Kidney capillary endothelial cell (primary cell): ENCODE measurements at places on chromosomes 11 and 22.

GRCh38 chr11:59923813-59924212 lies 14.4 kb upstream of the OOSP1 start:
- DNase-seq, result no peak

- DNase-seq, result no peak
Observed at GRCh38 chr22:44862281-44862680, 109.9 kb downstream of the ARHGAP8 start.

DNA sequence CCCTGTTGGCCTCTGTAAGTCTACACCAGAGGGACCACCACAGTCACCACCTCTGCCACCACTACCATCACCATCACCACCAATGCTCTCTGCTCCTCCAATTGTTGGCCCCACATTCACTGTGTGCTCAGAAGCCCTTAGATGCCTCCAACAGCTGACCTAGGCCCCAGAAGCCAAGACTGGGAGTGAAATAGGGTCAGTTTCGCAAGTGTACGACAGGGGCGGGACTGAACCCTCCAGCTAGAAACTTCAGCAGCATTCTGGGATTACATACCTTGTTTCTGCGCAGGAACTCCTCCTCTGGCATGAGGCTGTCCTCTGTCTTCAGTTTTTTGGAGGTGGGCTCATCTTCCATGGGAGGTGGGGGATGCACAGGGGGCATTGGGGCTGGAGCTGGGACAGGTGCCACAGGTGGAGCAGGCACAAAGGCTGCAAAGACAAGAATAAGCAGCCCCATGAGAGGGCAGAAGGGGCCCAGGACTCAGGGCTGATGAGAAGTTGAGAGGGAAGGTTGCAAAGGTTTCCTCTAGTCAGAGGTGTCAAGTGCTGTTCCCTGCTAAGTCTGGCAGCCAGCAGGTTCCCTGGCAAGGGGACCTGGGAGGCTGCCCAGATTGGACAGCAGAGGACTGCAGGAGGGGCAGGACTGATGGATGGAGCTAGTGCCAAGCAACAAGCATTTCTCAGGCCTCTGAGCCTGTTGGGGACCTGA lies 10.2 kb upstream of the TBC1D10A start:
- DNase-seq, result no peak

DNA sequence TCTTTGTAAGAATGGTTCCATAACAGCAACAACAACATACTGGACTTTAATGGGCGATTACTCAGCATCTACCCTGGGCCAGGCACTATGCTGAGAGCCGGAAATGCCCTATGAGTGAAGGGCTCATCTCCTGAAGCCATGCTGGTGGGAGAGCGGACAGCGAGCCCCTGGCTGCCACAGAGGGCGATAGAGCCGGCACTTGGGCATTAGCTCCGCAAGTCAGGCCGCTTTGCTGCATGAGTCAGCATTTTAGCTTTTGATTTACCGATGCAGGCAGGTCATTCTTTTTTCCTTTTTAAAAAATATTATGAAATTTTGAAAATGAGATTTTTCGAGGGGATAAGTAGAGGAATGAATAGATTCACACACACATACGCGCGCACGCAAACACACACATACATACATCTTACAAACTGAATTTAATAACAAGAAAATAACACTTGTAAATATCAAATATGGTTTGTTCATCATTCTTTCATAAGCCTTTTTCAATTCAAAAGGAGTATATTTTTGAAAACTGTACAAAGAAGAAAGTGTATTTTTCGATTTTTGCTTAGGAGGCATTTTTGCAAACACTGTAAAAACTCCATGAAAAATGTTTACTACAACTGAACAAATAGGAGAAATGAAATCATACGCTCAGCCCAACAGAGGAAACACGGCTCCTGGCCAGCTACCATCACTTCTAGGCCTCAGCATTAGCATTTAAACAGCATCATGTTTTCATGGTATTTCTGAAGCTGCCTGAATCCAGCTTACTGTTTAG lies 667.3 kb downstream of the OPCML start:
- DNase-seq, result no peak

DNA sequence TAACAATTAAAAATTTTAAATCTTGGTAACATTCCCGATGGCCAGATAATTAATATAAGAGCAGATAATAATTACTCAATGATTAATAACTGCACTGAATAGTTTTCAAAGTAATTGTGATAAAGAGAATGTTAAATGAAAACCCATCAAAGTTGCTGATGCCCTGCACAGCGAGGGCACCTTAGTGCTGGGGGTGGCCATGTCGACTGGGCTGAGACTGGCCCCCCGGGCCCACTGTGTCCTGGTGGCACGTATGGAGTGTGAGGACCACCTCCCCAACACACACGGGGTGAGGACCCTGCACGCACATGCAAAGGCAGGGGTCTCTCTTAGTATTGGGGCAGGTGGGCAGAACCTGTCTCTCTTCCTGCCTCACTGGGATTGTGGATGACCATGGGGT lies 15.1 kb upstream of the CCDC188 start:
- DNase-seq, result no peak

DNA sequence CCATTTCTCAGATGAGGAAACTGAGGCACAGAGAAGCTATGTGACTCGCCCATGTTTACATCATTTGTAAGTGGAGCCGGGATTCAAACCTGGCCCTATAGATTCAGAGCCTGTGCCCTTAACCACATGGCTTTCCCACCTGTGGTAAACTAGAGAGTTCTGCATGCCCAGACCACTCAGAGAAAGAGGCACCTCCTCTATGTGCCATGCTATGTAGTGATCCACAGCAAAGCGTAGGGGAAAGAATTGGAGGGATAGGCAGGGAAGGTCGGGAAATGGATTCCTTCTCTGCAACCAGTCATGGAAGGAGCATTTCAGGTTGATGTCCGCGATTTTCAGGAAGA lies 15.4 kb upstream of the POU2AF2 start:
- DNase-seq, result no peak

GRCh38 chr11:57619331-57619730 lies 21.8 kb downstream of the SERPING1 start:
- DNase-seq, result no peak

GRCh38 chr11:60280412-60280811 lies at the start of gene MS4A4A:
MS4A4A (plus strand) TSS chr11:60280666; CDS start chr11:60280676, 10 bp downstream.
- DNase-seq, result no peak

- no peak for DNase-seq
Observed at GRCh38 chr11:118383657-118384056, 17.7 kb upstream of the ATP5MG start.

DNA sequence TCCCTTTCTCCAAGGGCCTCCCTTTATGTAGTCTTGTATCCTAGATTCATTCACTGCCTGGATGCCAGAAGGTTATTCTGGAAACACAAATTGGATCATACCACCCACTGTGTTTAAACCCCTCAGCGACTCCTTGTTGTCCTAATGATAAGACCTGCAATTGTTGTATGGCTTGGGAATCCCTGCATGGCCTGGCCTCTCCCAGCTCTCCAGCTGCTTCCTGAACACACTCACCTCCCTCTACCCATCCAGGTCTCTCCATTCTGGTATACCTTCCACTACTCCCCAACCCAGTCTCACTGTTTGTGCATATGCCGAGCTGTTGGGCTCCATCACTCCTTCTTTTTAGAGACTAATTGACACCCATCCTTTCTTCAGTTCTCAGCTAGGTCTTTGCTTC lies 124.3 kb upstream of the ALX4 start:
- DNase-seq, result no peak

GRCh38 chr11:36775130-36775529 lies 177.1 kb upstream of the RAG2 start:
- DNase-seq, result no peak

GRCh38 chr11:71990701-71991100 lies 8.0 kb upstream of the IL18BP start:
- DNase-seq, result no peak

DNA sequence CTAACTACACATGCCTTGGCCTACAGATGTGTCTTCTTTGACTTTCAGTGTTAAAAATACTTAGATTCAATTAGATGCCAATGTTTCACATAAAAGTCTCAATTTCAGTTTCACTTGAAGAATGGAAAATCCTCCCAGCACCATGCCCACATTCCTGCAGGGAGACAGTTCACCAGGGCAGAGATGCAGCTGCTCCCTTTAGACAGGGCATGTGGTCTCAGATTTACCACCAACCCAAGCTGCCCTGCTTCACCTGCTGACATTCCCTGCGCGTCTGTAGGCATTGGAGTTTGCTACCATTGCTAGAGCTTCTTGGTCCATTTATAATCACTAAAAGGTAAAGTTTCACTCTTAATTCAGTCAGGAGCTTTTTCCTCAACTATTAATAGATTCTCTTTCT lies 113.9 kb downstream of the ARFGAP2 start:
- DNase-seq, result no peak

- no peak for DNase-seq
Observed at GRCh38 chr22:44765571-44766285, 13.4 kb downstream of the ARHGAP8 start.

DNA sequence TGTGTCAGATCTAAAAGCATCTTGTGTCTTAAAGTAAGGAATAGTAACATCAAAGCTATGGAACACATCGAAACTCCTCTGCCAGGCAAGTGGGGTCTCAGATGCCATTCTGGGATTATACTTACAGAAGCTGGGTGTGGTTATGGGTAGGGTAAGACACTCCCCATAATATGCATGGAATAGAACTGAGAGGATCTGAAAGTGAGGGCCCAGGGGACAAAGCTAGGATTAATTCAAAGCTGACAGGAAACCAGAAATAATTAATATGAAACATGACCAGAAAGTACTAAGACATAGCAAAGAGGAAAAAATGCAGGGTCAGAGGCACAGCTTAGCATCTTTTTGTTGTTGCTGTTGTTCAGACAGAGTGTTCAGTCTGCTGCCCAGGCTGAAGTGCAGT lies 40.2 kb upstream of the EED start:
- DNase-seq, result no peak

DNA sequence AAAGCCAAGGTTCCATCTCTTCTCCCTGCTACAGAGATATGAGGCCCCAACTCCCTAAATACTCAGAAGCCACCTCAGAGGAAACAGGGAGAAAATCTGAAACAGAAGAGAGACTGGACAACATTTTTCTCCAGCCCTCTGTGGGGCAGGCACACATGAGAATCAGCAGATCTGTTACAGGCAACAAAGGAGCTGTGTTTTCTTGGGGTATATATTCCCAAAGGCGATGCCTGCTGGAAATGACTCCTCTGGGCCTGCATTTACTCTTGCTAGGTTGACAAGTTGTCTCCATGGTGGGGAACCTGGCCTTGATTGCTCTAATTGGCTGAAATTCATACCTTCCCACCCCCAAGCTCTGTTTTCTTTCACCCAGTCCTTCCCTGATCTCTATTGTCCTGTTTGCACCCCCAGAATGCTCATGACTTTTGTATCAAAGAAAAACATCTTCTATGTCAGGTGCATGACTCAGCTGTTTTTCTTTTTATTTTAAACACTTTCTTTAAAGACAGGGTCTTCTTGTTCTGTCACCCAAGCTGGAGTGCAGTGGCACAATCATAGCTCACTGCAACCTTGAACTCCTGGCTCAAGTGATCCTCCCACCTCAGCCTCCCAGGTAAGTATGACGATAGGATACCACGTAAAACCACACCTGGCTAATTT lies 23.5 kb upstream of the P2RY6 start:
- DNase-seq, result no peak

DNA sequence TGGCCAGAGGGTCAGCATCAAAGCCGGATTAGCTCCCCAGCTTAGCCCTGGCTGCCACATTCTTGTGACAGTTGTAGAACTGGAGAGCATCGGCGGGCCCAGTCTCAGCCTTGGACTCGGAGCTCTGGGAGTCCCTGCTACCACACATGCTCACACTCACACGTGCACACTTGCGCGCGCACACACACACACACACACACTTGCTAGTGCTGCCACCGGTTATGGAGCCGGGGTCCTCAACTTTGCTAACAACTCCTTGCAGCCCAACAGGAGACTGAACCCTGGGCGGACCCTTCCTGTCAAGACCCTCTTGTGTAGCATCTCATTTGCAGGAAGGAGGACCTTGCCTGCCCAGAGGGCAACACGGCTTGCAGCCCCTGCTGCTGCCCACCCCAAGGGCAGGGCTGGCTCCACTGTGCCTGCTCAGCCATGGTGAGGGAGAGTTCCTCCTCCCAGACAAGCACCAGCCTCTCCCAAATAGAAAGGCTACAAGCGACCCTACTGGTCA lies 107.6 kb downstream of the WNT7B start:
- DNase-seq, result no peak

GRCh38 chr22:18121506-18121905 lies 10.9 kb downstream of the TUBA8 start:
- DNase-seq, result no peak

- peak; percentile 17 for DNase-seq
Observed at GRCh38 chr11:67120881-67121710, 2.0 kb downstream of the KDM2A start.

GRCh38 chr11:60763692-60764369 lies 7.2 kb downstream of the MS4A15 start:
- DNase-seq, result no peak

- no peak for DNase-seq
Observed at GRCh38 chr11:403761-404431, 9.9 kb downstream of the PKP3 start.

DNA sequence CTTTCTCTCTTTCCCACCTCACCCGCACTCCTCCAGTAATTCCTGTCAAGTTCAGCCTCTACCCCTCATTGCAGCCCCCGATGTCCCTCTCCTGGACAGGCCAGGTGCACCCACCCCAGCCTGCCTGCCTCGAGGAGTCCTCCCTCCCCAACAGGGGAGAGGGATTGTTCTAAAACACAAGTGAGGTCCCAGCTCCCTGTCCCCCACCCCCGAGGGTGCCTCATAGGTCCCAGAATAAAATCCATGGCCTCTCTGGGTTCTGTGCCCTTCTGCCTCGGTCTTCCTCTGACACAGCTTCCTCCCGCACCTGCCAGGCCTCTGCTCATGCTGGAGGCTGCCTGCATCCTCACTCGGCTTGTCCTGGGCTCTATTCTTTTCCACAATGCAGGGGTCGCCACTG lies 720.1 kb downstream of the BRD1 start:
- no peak for DNase-seq
